ENCODE measurements at places on chromosomes 12 and 14.

DNA sequence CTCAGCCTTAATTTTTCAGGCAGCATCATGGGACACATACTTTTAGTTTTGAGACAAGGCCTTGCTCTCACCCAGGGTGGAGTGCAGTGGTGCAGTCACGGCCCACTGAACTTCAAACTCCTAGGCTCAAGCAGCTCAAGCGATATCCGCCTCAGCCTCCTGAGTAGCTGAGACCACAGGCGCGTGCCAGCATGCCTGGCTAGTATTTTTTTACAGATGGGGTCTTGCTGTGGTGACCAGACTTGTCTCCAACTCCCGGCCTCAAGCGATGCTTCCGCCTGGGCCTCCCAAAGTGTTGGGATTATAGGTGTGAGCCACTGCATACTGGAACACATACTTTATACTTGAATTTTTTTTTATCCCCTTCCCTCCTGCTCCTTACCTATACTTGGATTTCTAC lies 2.8 kb downstream of the RDH5 start:
- DNase-seq = no peak

GRCh38 chr14:89507521-89507920 lies 90.5 kb upstream of the FOXN3 start:
- DNase-seq = no peak

DNA sequence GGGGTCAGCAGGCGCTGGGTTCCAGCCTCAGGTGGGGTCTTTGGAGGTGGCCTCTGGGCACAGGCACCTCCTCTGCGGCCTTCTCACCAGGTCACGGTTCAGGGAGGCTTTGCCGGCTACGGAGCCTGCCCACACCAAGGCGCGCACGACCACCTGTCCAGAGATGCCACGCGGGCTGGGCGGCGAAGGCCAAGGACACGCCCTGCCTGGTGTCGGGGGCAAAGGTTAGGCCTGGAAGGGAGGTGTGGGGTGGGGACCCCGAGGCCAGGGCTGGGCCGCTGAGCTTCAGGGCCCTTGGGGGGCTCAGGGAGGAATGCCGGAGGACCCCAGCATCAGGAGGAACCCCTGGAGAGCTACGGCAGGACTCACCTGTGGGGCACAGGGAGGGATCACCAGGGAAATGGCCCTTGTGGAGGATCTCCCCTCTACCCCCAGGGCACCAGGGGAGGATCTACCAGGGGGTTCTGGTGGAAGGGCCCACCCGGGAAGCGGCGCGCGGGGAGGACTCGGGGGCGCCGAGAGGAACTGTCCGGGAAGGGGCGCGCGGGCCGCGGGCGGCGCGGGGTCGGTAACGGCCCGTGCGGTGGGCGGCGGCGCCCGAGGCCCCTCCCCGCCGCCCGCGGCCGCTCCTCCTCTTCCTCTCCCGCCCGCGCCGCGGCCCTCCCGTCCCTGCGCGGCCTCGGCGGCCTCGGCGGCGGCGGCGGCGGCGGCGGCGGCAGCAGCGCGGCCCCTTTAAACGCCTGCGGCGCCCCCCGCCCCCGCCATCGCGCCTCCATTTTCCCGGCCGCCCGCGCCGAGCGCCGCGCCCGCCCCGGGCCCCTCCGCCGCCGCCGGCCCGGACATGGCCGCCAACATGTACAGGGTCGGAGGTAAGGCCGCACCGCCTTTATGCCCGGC lies at the start of gene MTA1:
Gene MTA1 (plus strand): TSS at position 633 of the 897 bp plus-strand sequence. CDS start 209 bp downstream, at position 842.
- DNase-seq = peak; percentile 35

- DNase-seq = no peak
Measured at GRCh38 chr14:80933282-80933681, 8.3 kb downstream of the CEP128 start.

GRCh38 chr12:69948851-69949250 lies 123.8 kb downstream of the MYRFL start:
- no peak for DNase-seq

- DNase-seq = peak; percentile 99
Measured at GRCh38 chr14:22766457-22767322, at the start of gene OXA1L. Gene OXA1L (plus strand): TSS chr14:22766688. CDS start chr14:22766702, 14 bp downstream.

DNA sequence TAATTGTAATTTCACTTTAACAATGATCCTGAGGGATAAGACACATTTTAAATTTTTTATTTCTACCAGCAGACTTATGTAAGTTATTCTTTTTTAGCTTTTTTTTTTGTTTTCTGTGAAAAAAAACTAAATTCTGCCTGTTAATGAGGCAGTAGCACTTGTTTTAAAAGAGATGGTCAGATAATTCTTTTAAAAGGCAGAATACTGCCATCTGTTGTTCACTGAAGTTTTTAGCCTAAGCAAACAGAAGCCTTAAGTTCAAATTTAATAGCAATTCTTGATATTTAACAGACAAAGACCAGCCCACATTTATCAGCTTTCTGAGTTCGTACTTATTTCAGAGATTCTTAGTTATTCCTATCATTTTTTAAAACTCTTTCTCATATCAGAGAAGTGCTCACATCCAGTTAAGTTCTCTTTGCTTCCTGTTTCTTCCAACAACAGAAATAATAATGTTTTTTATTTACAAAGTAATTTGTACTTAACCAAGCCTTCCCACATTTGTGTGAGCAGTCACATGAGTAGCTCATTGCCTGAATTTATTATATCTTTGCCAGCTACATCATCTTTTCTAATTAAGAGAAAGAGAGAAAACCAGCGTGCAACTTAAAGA lies 93.4 kb upstream of the SLCO1C1 start:
- peak; percentile 14 for DNase-seq

DNA sequence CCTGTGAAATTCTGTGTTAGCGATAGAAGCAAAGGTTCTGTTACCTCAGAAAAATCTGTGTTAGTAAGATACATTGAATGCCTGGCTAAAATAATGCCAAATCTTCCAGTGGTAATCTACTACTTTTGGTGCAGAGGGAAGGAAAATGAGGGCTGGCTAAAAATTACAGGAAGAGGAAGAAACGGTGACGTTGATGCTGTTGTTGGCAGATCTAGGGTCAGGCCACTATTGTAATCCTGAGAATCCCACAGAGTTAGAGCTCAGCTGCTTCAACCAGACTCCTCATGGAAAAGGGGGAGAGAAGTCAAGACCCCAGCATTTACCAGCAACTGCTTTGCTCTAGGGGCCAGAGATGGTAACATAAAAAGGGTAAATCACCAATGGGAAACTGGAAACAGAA lies 145.1 kb downstream of the PPM1H start:
- DNase-seq = no peak

GRCh38 chr12:99767809-99768208 lies 120.3 kb downstream of the GARIN6 start:
- peak; percentile 35 for DNase-seq

DNA sequence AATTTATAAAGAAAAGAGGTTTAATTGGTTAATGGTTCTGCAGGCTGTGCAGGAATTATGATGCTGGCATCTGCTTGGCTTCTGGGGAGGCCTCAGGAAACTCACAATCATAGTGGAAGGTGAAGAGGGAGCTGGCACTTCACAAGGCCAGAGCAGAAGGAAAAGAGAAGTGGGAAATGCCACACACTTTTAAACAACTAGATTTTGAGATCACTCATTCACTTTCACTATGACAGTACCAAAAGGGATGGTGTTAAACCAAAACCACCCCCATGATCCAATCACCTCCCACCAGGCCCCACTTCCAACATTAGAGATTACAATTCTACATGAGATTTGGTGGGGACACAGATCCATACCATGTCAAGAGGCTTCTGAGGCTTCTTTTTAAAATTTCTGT lies 62.6 kb downstream of the SLC38A4 start:
- DNase-seq = no peak

GRCh38 chr14:50795909-50796308 lies 35.1 kb downstream of the NIN start:
- no peak for DNase-seq

DNA sequence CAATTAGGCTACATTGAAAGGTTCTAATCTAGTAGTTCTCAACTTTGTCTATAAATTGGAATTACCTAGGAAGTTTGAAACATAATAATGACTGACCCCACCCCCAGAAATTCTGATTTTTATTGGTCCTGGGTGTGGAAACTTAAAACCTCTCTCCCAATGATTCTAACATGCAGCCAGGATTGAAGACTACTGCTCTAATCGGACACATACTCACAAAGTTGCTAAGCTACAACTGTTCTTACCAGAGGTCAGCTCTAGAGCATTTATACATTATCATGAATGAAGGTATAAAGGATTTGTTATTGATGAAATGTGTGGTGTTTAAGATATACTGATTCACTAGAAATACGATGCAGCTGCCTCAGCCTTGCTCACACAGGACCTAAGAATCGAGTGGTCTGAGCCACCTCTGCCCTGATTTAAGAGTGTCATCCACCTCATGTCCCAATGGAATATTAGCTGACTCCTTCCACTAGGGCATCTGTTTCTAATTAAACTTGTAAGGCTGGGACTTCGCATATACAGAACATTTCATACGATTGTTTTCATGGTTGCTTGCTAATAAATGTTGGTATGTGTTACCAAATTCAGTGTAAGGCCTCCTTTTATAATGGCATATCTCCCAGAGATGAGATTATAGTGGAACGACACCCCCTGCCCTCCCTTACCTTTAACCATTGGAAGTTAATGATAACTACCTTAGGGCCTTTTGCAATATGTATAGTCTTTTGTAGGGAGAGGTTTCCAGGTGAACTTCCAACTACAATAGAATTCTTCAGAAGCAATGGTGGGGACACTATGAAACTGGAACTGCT lies 410.8 kb upstream of the PDE3A start:
- no peak for DNase-seq

DNA sequence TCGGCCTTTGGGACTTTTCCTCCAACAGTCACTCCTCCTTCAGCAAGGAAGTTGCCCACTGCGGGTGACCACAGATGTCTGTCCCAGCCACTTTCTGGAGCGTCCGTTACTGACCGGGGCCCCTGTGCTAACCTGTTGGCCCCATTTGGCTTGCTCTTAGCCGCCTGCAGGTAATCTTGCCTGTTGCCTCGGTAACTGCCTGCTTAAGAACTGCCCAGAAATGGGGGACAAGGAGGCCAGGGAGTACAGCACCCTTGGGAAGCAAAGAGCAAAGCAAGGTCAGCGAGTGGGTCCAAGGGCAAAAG lies 338.8 kb upstream of the SFSWAP start:
- DNase-seq = no peak

GRCh38 chr14:55581342-55581771 lies 1.4 kb downstream of the KTN1 start:
- no peak for DNase-seq

DNA sequence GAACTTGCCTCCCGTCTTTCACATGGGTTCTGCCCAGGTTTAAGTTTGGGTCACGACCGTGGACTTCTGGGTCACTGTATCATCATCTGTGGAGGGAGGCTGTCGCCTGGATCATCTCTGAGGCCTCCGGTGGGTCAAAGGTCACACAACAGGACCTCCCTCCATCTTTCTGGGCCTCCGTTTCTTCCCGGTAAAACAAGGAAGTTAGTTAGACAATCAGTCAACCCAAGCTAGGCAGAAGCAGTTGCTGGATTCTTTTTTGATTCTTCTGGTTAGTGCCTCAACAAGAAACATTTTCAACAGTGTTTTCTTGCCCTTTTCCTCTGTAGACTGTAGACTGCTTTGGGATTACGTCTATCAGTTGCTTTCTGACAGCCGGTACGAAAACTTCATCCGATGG lies 186.6 kb upstream of the BCL2L14 start:
- DNase-seq = no peak

DNA sequence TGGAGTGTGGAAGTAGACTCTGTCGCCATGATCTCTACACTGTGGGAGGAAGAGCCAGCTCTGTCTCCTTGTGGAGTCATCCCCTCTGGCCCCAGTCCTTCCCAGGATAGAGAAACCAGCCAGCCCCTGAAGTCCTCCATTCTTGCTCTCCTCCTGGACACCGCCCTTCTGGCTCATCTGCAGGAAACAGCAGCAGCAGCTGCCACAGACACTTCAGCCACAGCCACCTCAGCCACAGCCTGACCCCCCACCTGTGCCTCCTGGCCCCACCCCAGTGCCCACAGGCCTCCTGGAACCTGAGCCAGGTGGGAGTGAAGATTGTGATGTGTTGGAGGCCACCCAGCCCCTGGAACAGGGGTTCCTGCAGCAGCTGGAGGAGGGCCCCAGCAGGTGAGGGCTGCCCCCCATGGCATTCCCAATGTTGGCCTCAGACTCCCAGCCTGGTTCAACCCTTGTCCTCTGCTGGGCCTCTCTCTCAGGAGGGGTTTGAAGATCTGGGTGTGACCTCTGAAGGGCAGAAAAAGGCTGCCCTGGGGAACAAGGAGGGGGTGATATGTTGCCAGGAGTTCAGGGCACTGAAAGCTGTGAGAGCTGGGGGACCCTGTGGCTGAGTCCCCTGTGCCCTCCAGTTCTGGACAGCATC lies 10.5 kb downstream of the PRPF40B start:
- DNase-seq = no peak

- no peak for DNase-seq
Measured at GRCh38 chr12:65472079-65472478, 193.6 kb downstream of the MSRB3 start.

DNA sequence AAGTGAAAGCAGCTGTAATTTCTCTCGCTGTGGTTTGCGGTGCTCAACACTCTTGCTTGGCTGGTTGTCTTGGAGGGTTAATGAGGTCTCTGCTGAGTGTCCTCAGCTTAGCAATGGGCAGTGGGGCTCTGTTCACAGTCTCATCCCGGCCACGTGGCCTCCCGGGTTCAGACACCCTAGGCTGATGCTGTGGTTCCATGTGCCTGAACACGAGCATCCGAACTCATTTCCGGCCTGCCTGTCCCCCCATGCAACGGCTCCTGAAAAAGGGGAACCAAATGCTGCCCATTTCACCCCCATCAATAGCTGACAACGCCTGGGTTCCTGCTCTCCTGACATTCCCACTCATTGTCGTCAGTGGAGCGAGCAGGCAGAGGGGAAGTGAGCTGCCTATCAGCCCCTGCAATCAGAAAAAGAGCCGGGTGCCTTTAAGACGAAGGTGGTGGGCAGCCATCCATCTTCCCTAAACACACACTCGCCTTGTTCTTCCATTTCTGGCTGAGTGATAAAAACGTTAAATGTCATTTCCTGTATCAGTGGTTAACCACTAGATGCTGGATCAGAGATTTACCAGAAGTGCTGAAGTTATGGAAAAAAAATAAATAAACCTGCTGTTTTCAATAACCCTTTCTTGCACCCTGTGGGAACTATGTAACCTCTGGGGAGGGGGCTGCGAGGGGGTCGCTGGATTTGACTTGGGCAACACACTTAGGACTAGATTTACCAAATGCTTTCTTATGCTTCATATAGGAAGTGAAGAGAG lies 60.3 kb upstream of the BCL2L14 start:
- DNase-seq = no peak

DNA sequence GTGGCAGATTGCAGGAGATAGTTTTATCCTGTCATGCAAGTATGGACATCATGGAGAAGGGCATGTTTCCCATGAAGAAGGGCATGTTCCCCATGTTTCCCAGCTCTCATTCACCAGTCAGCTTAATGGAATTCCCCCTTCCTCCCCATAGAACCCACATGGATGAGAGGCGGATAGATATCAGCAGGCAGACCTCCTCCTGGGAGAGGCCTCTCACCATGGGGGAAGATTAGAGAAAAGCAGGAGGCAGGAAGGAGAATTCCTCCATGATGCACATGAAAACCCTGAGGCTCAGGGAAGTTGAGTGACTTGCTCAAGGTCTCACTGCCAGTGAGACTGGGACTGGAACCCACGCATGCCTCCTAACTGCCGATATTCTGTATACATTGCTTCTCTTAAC lies 92.9 kb upstream of the FOXN3 start:
- DNase-seq = no peak
